ENCODE measurements at places on chromosomes 11 and 22. TPM values are rescaled to one million over a fixed set of nuclear protein-coding genes. Genes with fewer than 3 reads are reported as not detected.

The SLC37A2 gene
- total RNA-seq, result 3.1 TPM

The TSPAN32 gene
- total RNA-seq, result 10.6 TPM

DNA sequence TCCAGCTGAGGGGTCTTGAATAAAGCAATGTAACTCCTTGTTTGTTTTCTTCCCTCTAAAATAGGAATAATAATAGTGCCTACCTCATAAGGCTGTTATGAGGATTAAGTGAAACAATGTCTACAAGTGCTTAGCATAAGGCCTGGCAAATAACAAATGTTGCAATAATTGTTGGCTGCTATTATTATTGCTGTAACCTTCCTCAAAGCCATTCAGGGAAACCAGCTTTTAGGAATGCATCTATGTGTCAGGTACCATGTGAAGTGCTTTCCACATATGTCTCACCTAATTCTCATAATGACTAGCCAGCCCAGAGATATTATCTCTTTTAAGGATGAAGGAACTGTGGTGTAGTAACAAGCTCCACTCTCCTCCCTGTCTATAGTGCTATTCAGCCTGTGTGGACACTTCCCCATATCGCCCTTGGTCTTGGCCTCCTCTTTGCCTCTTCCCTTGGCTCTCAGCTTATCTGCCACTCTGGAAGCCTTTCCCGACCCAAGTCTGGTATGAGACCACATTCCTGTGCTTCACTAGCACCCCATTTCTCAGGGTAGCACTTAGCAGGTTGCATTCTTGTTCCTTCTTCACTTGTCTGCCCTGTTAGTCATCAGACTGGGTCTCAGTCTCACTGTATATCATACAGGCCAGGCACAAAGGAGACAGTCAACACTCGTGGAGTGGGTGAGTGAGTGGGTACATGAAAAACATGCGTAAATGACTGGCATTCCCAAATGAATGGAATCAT lies 23.8 kb downstream of the CSNK2A3 start:
- H3K36me3 ChIP-seq, result peaks cover 48% of the 10 kb centered on the region
- DNase-seq, result no peak
- no peak overlapping the region for H3K4me3 ChIP-seq
- peaks cover 5% of the 10 kb centered on the region for H3K4me1 ChIP-seq
- H3K27me3 ChIP-seq, result no peaks in the 10 kb centered on the region

- H3K27ac ChIP-seq, result peak overlapping the region; percentile 92
- H3K27me3 ChIP-seq, result no peaks in the 10 kb centered on the region
- H3K4me1 ChIP-seq, result peaks cover 8% of the 10 kb centered on the region
- peak; percentile 38 for DNase-seq
- H3K36me3 ChIP-seq, result no peaks in the 10 kb centered on the region
These were observed 16.2 kb upstream of the SHANK3 start for GRCh38 chr22:50656122-50657070.

- H3K36me3 ChIP-seq, result peaks cover 54% of the 10 kb centered on the region
- no peak overlapping the region for H3K4me3 ChIP-seq
- H3K27ac ChIP-seq, result no peak overlapping the region
- DNase-seq, result no peak
- H3K27me3 ChIP-seq, result no peaks in the 10 kb centered on the region
These were observed 176.7 kb downstream of the SWAP70 start for GRCh38 chr11:9840460-9841004.

GRCh38 chr11:109940816-109941215 lies 152.4 kb upstream of the ZC3H12C start:
- H3K27me3 ChIP-seq, result no peaks in the 10 kb centered on the region
- no peaks in the 10 kb centered on the region for H3K4me1 ChIP-seq
- no peak for DNase-seq

- H3K27me3 ChIP-seq, result peaks cover 2% of the 10 kb centered on the region
- H3K36me3 ChIP-seq, result no peaks in the 10 kb centered on the region
- no peaks in the 10 kb centered on the region for H3K4me1 ChIP-seq
- no peak for DNase-seq
- no peak overlapping the region for H3K27ac ChIP-seq
These were observed 20.6 kb upstream of the TLCD5 start for GRCh38 chr11:120304526-120304925.

DNA sequence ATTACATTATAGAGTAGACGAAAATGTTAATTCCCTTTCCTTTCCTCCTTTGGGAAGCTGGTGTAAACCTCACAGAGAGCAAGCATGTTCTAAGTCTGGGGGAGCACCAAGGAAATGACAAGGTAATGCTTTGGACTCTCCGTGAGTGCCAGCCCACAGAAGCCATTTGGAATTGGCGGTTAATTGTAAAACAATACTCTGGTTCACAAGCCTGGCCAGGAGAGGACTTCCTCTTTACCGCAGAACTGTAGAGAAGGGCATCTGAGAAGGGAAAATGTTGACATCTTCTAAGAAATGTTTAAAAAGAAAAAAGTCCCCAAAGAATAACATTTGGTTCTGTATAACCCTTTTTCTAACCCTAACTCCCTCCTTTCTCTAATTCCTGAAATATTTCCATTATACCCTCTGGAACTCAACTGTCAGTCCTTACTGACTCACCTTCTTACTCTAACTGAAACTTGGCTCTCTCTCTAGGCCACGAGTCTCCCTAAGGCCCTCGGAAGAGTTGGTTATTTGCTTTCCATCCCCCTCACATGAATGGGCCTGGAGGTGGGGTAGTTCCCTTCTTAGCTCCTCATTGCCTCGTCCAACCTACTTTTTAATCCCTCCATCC lies 379.8 kb downstream of the SOX6 start:
- no peak overlapping the region for H3K27ac ChIP-seq
- no peaks in the 10 kb centered on the region for H3K36me3 ChIP-seq
- no peak for DNase-seq
- H3K4me3 ChIP-seq, result no peak overlapping the region

DNA sequence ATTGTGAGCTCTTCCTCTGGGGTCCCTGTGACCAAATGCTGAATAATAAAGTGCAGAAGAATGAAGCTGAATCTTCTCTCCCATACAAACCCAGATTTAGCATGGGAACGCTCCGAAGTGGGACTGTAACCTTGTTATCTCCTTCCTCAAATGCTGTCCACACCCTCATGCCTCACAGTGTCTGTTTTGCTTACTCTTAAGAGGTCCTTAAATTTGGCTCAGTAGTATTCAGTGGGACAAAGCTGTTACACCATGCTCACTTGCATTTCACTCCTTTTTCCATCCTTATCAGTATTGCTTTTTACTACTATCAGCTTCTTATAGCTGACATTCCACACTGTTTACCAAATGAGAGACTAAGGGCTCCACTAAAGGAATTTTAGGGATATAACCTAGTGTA lies 13.8 kb upstream of the AMOTL1 start:
- H3K4me1 ChIP-seq, result no peaks in the 10 kb centered on the region
- no peak overlapping the region for H3K27ac ChIP-seq
- H3K27me3 ChIP-seq, result no peaks in the 10 kb centered on the region
- H3K4me3 ChIP-seq, result no peak overlapping the region
- DNase-seq, result no peak
